MV-4-11 (cell line): ENCODE measurements at places on chromosomes 5 and 9.

DNA sequence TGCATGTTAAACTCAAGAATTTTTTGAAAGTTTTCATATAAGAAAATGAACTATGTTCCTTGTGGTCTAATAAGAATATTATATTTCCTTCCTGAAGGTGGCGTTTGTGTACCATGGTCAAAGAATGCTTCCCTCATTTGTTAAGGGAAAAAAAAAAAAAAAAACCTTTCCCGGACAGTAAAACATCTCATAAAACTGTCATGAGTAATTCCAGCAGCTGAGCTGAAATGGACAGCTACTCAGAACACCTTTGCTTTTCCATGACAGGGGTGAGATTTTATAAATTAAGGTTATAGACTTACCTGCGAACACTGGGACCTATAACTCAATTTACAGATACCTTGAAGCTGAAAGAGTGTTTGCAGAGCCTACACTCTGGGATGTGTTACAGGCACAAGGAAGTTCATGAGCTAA lies 113.2 kb upstream of the RANBP3L start:
- DNase-seq = peak; percentile 39

GRCh38 chr5:155726267-155726666 lies 600.7 kb upstream of the SGCD start:
- DNase-seq = no peak

DNA sequence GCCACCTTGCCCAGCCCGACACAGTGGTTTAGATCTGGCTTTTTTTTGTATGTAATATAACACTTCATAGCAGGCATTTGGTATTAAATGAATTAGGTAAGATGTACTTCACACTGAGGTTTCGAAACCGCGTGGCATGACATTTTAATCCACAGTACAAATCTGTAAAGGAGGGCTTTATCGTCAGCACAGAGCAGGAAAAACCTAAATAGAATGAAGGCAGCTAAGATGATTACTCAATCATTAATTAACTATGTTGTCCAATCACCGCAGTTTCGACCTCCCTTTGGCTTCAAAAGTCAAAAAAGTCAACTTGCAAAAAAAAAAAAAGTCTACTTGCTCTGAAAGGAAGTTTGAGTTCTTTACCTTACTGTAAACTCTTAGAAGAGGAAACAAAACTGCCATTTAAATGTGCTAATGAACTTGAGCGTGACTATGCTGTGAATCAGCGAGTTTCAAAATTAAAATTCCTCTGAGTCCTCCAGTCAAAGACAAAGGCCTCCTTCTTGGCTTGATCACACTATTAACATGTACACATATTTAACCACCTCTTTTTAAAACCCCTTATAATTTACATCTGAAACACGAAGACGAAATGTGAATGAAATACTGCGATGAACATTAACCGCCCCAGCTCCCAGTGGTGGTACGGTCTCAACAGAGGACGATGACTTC lies 698 bp upstream of the SEC24A start:
- peak; percentile 93 for DNase-seq

GRCh38 chr9:106697750-106698502 lies 165.0 kb upstream of the ZNF462 start:
- DNase-seq = peak; percentile 42

GRCh38 chr9:99226054-99226453 lies 4.0 kb downstream of the SEC61B start:
- DNase-seq = no peak

DNA sequence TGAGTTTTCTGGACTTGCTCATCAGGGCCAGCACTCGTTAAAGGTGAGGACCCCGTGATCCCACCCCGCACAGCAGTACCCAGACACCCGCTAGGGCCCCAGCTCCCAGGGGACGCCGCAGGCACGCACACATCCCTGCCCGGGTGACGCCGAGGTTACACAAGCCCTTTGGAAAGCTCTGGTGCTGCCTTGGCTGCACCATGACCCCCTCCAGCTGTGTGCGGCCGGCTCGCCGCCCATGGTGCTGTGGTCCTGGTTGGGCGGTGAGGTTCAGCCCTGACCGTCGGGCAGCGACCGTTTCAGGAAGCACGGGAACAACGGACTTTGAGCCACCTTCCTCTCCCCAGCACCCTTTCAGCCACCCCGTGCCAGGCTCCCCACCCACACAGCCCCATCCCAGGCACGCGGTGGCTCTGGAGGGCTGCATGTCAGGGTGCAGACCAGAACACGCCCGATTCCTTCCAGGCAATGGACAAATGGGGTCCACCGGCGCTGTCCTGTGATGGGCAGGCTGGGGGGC lies 7.5 kb upstream of the SLC12A7 start:
- no peak for DNase-seq

DNA sequence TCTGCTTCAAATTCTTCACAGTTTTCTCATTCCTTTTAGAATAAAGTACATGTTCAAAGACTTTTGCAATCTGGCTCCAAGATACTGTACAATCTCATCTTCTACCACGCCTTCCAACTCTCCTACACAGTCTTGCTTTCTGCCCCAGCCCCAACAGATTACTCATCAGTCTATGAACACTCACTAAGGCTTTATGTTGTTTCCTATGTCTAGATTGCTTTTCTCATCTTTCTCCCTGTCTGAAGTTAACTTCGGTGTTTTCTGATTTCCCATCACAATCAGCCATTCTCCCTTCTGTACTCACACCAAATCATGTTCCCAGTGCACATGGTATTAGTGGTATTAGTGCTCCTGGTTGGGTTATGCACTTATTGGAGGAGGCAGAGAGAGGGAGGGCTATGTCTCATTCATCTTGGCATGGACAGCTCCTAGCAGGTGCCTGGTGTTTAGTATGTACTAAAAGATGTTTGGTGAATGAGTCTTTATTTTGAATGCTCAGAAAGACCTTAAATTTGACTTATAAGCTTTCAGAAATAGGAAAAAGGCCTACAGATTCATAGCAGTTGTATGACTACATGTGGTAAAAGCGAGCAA lies 44.0 kb upstream of the ZNF608 start:
- DNase-seq = no peak

GRCh38 chr5:71600783-71601182 lies 13.6 kb downstream of the MCCC2 start:
- no peak for DNase-seq

DNA sequence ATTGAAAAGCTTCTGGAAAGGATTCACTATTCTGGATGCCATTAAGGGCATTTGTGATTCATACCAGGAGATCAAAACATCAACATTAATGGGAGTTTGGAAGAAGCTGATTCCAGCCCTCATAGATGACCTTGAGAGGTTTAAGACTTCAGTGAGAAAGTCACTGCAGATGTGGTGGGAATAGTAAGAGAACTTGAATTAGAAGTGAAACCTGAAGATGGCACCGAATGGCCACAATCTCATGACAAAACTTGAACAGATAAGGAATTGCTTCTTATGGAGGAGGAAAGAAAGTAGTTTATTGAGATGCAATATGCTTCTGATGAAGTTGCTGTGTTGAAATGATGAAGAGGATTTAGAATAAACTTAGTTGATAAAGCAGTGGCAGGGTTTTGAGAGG lies 254.6 kb upstream of the SLC24A2 start:
- DNase-seq = no peak

GRCh38 chr5:470961-471749 lies 28.2 kb downstream of the EXOC3 start:
- no peak for DNase-seq

GRCh38 chr5:68217528-68217927 lies 2.0 kb downstream of the PIK3R1 start:
- no peak for DNase-seq

GRCh38 chr9:9229269-9229668 lies 1383.5 kb downstream of the PTPRD start:
- DNase-seq = peak; percentile 85

GRCh38 chr5:87010736-87011135 lies 256.9 kb upstream of the RASA1 start:
- no peak for DNase-seq

DNA sequence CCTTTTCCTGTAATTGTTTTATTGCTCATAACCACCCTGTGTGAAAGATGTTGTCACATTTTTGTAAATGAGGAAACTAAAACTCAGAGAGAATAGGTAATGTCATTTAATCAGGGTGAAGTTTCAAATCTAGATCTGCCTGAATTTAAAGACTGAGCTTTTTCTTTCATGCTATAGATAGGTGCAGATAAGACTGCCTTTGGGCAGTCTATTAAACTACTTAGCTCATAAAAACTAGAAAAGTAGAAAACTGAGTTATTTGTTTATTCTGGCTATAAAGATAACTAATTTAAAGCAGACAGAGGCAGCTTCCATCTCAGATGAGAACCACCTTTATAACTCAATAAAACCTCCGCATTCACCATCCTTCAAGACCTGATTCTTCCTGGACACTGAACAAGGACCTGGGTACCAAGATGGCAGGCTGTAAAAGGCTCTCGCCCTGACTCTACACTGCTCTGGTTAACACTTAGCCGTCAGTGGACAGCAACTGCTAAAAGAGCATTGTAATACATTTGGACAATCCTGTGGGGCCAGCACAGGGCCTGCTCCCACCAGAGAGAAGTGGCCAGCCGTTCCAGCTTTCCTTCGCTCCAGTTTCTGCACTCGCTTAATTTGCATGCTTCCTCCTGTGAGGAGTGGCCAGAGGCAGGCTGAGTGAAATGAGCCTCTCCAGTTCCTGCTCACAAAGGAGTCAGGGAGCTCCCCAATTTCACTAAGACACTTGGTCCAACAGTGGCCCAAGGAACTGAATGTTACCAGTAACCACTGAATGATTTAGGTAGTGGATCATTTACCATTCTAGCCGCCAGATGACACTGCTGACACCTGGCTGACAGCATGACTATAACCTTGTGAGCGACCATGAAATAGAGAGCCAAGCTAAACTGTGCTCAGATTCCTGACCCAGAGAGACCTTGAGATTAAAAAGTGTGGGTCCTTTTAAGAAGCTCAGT lies 566.4 kb downstream of the EFNA5 start:
- DNase-seq = no peak

DNA sequence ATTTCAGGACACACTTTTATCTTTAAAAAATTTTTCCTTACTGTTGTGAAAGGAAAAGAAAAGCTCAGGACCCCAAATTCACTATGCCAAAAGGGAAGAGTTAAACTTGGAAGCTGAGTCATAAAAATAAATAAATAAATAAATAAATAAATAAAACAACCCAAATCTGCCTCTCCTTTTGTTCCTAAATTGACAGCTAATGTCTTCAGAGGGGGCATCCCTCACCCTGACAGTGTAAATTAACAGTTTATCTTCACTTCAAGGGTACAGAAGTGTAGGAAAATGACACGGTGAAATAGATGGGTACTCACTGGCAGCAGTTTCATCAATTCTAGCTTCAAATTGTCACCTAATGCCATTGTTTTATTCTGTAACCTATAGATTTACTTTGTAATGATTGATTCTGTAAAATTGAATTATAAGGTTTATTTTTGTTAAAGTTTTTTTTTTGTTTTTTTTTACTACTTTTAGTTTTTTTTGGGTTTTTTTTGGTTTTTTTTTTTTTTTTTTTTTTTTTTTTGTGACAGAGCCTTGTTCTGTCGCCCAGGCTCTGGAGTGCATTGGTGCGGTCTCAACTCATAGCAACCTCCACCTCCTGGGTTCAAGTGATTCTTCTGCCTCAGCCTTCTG lies 18.5 kb upstream of the ANXA1 start:
- no peak for DNase-seq

DNA sequence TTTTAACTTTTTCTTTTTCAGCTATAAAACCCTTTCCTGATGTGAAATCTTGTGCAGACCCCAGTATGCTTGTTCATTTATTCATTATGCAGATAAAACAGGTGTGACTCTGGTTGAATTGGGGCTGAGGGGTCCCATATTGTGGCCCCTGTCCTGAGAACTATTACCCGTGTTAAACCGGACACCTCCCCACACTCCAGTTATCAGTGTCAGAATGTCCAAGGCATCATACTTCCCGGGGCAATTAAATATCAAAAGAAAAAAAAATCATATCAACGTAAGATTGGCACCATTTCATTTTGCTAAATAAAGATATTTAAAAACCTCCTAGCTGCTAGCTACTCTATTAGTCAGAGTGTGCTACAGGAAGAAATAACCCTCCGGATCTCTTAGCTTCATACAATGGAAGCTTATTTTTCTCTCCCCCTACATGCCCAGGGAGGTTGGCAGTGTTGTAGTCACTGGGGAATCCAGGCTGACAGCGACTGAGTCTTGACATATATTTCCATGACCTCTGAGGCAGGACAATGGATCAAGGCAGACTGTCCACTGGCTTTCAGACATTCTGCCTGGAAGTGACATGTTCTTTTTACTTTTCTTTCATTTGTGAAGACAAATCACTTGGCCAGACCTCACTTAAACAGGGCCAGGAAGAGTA lies 170.0 kb downstream of the SEC61B start:
- DNase-seq = no peak

DNA sequence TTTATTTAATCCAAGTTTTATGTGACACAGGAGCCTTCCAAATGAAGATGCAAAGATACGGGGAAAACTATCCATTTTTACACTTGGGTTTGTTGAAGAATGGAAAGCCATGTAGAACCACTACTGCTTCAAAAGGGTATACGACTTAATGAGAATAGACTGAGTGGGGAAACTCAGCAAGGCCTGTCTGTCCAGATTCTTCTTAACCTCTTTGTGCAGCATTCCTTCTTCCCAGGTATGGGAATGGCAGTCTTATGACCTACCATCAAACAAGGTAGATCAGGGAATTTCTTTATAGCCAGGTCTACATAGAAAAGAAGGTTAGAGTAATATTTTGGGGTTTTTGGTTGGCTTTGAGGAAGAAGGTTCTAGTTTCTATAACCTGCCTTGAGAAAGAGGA lies 23.4 kb downstream of the APTX start:
- DNase-seq = no peak

- no peak for DNase-seq
These were observed 29.5 kb downstream of the HK3 start for GRCh38 chr5:176869501-176870109.

DNA sequence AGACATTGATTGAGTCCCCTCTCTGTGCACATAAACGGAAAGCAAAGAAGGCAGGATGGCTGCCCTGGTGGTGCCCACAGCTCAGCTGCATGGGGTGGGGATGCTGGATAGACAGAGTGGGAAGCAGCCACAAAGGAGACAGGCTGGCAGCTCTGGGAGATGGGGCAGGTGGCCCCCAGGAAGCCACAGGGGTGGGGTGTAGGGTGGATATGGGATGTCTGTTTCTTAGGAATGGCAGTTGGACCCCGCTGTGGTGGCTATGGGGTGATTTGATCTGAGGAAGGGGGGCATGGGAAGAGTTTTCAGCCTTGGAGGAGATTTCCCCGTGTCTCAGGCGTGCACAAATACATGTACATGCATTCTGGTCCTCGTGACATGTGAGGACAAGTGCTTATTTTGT lies 50.2 kb upstream of the VDAC1 start:
- no peak for DNase-seq

DNA sequence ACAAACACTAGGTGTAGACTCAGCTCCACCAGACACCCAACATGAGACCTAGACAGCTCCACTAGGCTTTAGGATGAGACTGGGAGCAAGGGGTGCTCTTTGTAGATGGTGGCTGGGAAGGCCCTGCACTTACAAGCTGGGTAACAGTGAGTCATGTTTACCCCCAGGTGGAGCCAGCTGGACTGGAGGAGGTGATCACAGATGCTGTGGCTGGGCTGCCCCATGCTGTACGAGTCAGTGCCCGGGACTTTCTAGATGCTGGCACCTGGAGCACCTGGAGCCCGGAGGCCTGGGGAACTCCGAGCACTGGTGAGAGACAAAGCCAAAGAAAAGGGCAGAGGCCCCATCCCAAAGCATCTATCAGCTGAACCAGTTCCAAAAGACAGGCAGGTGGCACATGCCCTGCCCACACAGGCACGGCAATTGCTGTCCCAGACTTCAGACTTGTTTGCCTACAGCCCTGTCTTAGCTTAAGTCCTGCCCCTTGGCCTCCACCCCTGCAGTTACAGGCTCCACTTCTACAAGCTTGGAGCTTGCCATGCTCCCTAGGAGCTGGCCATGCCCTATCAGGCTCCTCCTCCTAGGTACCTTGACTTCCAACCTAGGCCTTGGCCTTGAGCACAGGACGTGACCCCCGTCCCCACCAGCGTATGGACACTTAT lies 2.7 kb downstream of the CCL27 start:
- no peak for DNase-seq
